ENCODE measurements at places on chromosomes 4 and X.

DNA sequence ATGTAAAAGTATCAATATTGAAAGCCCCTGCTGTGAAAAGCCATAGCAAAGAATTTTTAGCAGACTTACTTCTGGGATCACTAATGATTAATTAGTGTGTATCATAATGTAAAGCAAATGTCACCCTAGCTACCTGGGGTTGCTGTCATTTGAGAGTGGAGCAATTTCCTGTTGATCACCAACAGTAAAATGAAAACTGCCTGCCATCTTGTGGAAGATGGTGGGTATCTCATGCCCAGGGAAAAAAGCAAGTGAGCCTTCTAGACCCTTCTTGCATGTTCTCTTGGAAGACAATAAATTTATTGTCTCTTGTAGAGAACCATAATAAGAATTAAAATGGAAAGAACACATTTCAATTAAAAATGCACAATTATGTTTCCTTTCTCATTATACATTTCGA is 360.2 kb downstream of the ZIC3 start:
- no peak for DNase-seq

DNA sequence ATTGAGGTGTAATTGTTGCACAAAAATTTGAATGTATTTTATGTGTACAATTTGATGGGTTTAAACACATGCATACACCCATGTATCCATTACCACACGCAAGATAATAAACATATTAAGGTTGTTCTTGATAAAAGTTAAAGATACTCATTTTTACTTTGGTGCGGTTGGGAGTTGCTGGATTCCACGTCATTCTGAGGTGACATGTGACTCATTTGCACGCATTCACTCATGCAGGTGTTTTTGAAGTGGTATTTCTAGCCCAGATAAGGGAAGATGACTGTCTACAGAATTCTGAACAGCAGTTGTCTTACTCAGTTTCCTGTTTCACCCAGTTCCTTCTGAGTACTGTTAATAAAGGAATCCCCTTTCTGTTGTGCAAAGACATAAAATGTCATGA is 142.0 kb downstream of the RTL3 start:
- no peak for DNase-seq

- no peak for DNase-seq
Measured at GRCh38 chr4:182215148-182215547, 28.1 kb upstream of the TENM3 start.

DNA sequence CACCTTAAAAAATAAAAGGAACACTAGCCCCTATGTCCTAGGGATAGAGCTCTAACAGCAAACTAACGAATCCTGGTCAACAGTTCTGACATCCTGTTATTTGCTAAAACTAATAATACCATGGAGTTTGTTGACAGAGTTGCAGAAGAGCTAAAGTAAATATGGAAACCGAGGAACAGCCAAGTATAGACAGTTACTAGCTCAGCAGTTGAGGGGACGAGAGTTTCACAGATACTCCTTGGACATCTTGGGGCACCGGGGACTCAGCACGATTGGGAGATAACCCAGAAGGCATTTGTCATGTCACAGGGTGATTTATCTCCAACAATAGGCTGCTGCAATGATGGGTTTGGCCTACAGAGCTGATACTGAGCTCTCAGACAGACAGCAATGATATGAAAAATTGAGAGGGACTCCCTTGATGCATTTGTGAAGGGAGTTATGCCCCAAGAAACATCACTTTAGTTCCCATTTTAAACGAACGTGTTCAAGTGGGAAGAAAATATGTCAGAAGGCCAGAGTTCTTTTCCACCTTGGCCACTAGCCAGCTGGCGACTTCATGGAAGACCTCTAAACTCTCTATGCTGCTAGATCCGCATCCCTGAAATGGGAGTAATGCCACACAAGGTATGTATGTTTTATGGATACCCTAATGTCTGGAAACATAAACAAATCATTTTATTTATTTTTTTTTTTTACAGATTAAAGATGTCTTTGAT is 48.6 kb downstream of the TSC22D3 start:
- no peak for DNase-seq

- peak; percentile 44 for DNase-seq
Measured at GRCh38 chr4:5979981-5980380, 38.2 kb downstream of the C4orf50 start.

- peak; percentile 42 for DNase-seq
Measured at GRCh38 chr4:175536852-175537453, 275.1 kb downstream of the GPM6A start.

DNA sequence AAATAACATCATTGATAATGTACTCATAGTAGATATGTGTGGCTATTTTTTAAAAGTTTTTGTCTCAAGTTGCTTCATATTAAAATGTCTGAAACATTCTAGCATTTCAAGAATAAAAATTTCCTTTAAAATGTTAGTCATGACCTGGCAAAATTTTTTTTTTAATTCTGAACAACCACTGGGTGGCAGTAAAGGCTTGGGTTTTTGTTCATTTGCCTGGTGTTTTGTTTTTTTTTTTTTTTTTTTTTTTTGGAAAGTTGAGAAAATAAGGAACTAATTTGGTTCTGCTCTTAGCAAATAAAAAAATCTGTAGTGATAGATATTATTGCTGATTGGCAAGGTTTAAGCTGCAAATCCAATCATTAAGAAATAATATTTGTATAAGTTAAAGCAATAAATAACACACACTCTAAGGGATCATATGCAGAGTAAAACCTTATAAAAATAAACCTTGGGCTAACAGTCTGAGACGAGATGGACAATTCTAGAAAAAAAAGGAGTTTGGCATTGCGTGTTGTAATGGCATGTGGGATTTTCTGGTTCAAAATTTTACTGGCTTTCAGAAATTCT is 81.4 kb downstream of the CEP44 start:
- peak; percentile 39 for DNase-seq

DNA sequence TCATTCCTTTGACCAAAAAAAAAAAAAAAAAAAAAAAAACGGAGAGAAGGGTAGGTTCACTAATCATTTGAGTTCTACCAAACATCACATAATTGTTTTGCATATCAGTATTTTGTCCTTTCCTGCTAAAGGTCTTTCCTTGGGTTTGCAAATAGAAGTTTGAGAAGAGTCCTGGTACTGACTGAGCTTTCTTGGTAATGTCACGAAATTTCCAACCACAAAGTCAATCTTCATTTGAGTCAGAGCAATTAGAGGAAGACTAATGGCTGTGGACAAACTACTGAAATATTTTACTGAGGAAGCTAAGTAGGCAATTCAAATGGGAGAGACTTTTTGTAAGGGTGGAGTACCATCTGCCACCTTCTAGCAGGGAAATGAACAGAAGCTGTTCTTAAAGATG is 21.7 kb upstream of the CD40LG start:
- no peak for DNase-seq

GRCh38 chr4:82201805-82202641 is 171.8 kb downstream of the HNRNPD start:
- no peak for DNase-seq

DNA sequence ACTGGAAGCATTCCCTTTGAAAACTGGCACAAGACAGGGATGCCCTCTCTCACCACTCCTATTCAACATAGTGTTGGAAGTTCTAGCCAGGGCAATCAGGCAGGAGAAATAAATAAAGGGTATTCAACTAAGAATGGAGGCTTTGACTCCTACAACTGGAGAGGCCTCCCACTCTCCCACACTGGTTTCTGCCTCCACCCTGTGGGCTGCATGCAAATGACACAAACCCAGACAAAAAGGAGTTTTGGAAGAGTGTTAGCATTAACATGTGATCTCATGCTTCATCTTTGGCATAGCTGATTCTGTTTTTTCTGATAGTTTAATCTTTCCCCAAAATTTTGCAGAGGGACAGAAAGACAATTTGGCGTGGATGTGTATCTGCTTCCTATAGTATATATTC is 80.8 kb upstream of the IQCM start:
- DNase-seq = peak; percentile 73

DNA sequence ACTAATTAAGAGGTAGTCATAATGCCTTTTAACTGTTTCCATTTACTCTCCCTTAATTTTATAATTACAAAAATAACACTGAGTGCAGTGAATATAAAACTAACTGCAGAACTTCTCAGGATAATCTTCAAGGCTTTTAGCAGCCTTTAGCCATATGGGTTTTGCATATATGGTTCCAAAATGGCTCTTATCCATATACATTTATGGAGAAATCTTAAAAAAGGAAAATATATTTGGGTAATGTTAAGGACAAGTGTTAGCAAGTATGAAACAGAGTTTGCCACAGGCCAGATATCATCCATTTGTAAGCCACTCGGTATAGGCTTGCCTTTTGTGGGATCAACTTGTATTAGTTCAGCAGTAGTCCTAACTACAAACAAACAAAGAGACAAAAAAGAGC is 423.4 kb downstream of the PDHA2 start:
- DNase-seq = no peak

- DNase-seq = no peak
Measured at GRCh38 chr4:117941611-117942010, 92.7 kb upstream of the NDST3 start.

- peak; percentile 46 for DNase-seq
Measured at GRCh38 chrX:66163849-66164411, at the start of gene HEPH. TSS of gene HEPH (plus strand) at chrX:66164247. CDS start at chrX:66170571, 6,324 bp downstream.

DNA sequence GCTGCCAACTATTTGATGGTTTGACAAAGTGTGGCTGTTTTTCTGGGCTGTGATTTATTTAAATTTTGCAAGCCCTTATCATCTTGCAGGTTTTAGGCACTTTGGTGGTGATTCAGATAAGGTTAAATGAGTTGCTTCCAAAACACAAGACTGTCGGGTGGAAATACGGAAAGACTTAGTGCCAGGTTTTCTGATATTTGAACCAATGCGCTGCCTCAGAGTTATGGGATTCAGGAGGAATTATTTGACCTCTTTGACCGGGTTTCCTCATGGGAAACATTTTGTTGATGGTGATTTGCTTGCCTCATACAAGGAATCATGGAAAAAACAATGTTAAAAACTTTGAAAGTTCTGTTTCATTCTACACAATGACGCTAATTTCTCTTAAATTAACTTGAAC is 136.1 kb upstream of the MAP9 start:
- no peak for DNase-seq

- no peak for DNase-seq
Measured at GRCh38 chr4:41542526-41543275, 4.7 kb downstream of the LIMCH1 start.

- peak; percentile 72 for DNase-seq
Measured at GRCh38 chr4:112145790-112146501, 692 bp downstream of the FAM241A start.

DNA sequence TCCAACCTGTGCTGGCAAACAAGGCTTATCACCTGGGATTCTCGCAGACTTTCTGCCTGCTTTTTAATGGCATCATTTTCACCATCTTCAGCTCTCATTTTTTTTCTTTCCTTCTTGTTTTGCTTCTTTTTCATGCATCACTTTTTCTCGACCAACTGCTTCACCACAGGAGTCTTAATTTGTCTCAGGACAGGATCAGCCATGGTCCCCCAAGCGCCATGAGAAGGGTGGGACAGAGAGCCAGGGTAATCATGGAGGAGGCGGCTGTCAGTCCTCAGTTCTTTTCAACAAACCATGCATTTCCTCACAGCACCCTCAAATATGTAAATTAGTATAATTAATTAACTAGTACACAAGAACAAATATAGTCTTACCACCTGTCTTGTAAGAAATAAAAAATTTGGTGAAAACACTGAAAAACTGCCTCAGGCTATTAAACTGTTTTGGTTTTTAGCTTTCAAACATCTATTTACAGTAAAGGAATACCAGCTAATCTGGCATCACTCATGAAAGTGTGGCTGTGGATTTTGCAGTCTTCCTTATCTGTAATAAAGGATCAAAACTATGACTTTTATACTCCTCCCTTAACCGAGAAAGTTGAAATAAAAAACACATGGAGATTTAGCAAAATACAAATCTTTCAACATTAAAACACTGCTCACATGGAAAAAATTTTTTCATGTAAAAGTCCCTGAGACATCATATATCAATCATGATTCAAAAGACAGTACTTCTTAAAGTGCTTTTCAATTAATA is 19.1 kb downstream of the EIF4E start:
- DNase-seq = no peak

- DNase-seq = no peak
Measured at GRCh38 chr4:85995361-85995760, 364.5 kb downstream of the MAPK10 start.

- DNase-seq = no peak
Measured at GRCh38 chr4:105632599-105632998, 75.9 kb downstream of the INTS12 start.

GRCh38 chr4:38805530-38806145 is 1.0 kb upstream of the TLR1 start:
- peak; percentile 41 for DNase-seq

- DNase-seq = peak; percentile 80
Measured at GRCh38 chr4:845836-846251, 19.9 kb upstream of the CPLX1 start.

- DNase-seq = no peak
Measured at GRCh38 chr4:88809576-88810219, 112.1 kb upstream of the NAP1L5 start.

- DNase-seq = no peak
Measured at GRCh38 chrX:64456828-64457227, 61.6 kb upstream of the MTMR8 start.

- no peak for DNase-seq
Measured at GRCh38 chr4:156583265-156583664, 388.3 kb downstream of the PDGFC start.

DNA sequence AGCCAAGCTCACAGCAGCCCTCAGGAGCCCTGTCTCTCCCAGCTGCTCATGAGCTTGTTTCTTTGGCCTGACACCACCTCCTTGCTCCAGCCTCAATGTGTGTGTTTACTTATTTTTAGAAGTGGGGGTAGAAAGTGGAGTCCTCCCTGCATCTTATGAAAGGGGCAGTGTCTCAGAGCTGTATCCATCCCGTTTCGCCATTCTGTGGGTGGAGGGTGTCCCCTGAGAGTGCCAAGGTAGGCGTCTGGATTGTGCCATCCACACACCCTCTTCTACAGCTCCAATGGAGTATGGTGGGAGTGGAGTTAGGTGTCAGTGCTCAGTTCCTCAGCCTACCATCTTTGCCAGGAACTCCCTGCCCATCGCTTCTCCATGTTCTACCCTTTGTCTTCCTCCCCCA is 8.3 kb downstream of the SPON2 start:
- DNase-seq = no peak

DNA sequence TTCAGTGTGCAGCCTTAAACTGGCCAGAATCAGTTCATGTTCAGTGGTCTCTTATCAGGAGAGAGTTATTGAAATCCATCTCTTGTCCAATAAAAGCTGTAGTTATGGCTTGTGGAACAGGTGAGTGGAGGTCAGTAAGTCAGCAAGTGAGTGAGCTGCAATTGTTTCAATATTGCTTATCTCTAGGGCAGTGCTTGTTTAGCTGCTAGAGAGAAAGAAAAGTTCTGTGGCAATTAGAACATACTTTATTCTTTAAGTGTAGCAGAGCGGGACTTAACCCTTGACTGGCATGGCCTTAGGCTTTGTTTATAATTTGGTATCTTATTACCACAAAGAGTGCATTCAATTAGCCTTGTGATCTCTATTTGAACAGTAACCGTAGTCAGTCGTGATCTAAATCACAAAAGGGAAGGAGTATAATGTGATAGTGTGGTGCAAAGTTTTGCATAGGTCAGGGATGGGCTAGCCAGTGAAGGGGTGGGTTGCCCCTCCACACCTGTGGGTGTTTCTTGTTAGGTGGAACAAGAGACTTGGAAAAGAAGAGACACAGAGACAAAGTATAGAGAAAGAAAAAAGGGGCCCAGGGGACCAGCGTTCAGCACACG is 6.9 kb upstream of the ETDC start:
- DNase-seq = no peak

Data from AG20443 (cell line).